Activated CD8-positive, alpha-beta memory T cell treated with anti-CD3 and anti-CD28 coated beads for 4 hours (primary cell): ENCODE measurements at places on chromosomes 2 and 18.

DNA sequence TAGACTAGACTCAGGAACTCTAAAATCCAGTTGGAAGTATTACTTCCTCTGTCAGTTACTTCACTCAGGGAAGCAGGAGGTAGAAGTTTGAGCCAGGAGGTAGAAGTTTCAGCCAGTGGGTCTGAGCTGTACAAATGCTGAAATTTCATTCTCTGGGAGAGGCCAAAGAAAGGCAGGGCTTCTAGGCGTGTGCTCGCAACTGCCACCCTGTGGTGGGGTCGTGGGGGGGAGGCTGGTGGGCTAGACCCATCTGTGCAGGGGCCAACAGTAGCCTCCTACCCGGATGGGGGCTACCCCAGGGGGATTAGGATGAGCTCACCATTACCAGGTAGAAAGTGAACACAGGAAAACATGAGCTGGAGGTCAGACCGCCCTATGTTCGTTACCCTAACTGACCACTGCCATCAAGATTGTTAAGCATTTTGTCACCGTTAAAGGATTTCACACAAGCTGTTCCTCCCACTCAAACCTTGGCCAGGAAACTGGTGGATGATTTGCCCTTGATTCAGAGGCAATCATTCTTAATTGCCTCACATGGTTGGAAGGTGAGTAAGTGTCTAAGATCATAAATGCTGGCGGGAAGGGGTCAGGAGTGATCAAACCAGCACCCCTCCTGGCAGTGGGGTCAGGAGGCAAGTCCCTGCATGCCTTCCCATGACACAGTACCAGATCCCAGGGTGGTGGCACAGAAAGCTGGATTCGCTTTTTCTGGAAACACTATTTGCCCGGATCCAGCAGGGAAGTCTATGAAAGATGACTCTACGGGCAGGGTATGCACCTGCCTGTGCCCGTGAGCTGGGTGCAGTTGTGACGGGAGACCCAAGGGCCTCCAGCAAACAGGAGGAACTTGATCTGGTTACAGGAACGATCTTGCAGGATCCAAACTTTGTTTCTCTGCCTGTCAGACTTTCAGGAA, 5.2 kb upstream of the FHL2 start:
- DNase-seq: no peak

DNA sequence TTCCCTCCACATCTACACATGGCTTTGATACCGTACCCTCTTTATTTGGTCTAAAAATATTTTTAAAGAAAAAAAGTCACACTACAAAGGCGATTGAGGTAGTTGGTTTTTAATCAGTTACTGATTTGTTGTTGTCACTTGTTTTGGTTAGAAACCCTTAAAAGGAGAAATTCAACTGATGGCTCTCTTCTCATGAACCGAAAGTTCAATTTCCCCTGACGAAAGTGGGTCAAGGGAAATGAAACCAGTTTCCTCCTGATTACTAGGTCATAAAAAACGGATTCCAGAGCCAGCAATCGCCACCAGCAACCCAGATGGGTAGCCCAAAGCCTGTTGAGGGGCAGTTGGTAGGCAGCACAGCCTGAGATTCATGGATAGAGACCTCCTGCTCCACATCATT, 63.2 kb downstream of the DLGAP1 start:
- no peak for DNase-seq

- DNase-seq: no peak
Measured at GRCh38 chr18:79520478-79521390, 125.0 kb downstream of the NFATC1 start.

GRCh38 chr18:40524881-40525280, 1430.2 kb upstream of the PIK3C3 start:
- DNase-seq: no peak

DNA sequence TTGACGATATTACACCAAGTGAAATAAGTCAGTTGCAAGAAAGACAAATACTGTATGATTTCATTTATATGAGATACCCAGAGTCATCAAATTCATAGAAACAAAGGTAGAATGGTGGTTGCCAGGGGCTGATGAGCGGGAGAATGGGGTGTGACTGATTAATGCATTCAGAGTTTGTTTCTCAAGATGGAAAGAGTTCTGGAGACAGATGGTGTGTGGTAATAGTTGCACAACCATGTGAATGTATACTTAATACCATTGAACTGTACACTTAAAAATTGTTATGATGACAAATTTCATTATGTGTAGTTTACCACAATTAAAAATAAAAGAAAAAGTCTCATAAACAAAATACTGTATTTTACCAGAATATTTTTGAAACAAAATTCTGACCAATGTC, 117.3 kb downstream of the PIGN start:
- DNase-seq: no peak

DNA sequence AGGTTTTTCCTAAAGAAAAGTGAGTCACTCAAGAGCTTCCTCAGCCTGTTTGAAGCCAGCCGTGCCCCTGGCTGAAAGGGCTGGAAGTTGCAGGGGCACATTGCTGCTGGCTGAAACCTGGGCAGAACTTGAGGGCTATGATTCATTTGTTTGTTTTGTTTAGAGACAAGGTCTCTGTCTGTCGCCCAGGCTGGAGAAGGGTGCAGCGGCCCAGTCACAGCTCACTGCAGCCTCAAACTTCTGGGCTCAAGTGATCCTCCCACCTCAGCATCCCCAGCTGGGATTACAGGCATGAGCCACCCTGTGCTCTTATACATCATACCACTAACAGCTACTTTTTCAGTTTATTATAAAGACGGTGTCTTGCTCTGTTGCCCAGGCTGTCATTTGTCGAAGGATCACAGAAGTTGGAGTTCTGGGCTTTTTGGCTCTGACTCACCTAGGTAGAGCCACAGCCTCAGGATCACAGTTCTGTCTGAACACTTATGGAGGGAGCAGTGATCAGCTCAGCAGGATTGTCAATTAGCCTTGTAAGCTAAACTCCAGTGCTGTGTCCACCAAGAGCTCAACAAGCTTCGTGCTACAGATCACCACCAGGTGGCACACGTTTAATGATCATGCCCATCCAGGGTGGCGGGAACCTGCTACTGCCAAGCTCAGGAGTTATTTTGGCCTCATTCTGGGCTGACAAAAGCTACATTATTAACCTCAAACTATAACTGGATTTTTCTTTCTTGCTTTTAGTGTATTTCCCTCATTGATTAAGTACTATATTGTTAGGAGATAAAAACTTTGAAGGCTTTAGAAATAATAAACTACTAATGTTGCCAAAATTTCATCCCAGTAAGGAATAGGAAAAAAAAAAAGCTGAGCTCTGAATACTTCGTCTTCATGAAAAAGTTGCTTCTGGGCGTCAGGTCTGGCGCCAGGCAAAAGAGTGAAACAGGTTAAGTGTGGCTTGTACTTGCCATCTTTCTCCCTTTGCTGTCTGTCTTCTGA, 57.9 kb downstream of the ARHGEF33 start:
- DNase-seq: no peak

DNA sequence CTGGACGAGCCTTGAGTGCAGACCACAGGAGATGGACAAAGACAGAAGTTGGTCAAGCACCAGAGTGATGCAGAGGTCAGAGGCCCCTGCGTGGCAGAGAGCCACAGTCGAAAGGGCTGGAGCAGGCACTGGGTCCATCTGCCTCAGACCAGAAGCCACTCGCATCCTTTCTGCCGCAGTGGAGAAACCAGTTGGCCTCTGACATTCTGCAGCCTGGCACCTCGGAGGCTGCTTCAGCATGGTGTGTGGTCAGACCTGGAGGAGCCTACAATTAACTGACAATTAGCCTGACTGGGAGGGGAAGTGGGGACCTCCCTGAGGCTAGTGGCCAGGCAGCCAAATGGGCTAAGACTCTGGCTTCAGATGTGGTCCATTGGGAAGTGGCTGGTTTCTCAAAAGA, 111.1 kb downstream of the SGPP2 start:
- DNase-seq: no peak

GRCh38 chr2:178105566-178105965, 6.7 kb upstream of the RBM45 start:
- DNase-seq: no peak
